NCI-H2081 treated with DMSO at 0.1 percent for 48 hours (cell line): ENCODE measurements at places on chromosomes 1 and 21.

- DNase-seq, result no peak
Observed at GRCh38 chr1:90970208-90970607, 51.6 kb downstream of the ZNF644 start.

DNA sequence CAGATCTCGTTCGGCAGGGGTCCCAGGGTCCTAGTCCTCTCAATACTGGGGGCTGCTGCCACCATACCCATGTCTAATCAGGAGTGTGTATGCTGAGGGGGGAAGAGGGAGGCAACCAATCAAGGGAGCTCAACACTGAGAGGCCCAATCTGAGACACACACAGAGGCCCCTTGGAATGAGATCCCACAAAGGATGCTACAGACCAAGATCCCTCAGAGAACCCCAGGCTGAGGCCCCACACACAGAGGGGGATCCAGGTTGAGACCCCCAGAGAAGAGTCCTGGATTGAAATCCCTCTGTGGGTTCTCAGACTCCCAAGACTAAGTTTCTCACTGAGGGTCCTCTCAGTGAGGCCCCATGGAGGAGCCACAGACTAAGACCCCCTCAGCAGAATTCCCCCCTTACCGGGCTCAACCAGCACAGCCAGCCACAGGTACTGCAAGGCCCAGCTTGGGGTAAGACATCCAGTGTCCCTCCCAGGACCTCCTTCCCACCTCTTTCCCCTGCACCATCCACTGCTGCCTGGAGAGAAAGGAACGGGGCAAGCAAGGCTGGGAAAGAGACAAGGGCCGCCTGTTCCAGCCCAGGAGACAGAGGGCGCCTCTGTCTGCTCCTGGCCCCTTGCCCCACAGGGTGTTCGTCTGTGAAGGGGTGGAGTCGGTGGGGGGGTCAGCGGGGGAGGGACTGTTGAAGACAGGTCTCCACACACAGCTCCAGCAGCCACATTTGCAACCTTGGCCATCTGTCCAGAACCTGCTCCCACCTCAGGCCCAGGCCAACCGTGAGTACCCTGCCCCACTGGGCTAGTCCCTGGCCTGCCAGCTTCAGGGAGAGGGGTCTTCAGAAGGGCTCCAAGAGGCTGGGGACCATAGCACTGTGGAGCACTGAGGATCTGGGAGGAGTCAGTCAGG lies at the start of gene S100A1:
TSS of gene S100A1 (plus strand) at position 720 of the 912 bp plus-strand sequence. CDS start 2,088 bp downstream, outside the sequence.
- no peak for DNase-seq

DNA sequence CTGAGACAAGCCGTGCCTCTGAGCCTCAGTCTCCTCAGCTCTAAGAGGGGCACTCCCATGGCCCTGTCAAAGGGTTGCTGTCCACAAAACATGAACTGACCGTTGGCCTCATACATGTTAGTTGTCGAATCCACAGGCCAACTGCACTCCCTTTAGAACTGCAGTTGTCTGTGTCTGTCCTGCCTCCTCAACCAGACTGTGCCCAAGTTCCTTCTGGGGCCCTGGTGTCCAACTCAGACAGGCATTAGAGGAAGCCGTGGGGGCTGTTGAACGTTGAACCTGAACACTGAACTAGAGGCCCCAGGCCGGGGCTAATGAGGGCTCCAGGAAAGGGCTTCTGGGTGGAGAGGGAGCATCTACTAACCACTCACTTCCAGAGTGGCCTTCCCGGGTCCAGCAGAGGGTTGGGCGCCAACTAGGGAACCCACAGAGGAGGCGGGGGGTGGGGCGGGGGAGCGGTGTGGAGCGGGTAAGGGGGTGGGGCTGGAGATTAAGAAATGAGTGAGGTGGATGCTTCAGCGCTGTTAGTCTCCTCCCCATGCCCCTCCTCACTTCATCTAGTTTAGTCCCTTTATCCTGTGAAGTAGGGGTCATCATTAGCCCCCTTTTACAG lies at the start of gene RAB42:
TSS of gene RAB42 (plus strand) at position 558 of the 613 bp plus-strand sequence. CDS start 247 bp downstream, outside the sequence.
- DNase-seq, result no peak

DNA sequence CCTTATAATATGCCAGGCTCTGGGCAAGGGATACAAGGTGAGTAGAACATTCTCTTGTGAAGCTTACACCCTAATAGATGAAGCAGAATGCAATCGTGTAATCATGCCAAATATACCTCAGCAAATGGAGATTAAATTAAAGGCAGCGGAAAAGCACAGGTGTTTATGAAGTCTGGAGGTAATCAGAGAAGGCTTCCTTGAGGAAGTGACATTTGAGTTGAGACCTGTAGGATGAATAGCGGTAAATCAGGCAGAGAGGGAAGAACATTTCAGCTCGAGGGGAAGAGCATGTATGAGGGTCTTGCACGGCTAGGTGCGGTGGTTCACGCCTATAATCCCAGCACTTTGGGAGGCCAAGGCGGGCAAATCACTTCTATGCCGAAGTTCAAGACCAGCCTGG lies 13.5 kb downstream of the E2F2 start:
- no peak for DNase-seq

GRCh38 chr1:85088408-85088784 lies 40.1 kb upstream of the MCOLN3 start:
- DNase-seq, result no peak

GRCh38 chr1:211133836-211134669 lies at the start of gene KCNH1:
TSS of gene KCNH1 (minus strand) at chr1:211134148. CDS start at chr1:211133945, 203 bp downstream.
- no peak for DNase-seq
